HS-27A (cell line): ENCODE measurements at places on chromosomes 12 and 14.

DNA sequence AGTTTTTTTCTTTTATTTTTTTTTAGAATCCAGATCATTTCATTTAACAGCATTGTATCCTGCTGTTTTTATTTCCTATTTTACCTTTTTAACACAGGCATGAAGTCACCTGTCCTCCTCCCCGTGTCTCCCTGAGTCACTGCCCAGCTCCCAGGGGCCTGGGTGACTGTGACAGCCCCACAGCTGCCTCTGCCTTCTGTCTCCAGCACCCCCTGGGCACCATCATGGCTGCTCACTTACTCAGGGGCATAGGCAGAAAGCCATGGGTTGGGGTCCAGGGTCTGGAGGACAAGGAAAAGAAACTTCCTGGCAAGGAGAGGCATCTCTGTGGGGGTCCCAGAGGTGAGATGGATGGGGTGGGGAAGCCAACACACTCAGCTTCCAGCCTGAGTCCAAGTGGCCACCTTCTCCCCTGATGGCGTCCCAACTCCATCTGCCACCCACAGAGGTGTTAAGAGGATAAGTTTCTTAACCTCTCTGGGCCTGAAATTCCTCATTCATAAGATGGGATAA lies 25.3 kb downstream of the TMEM63C start:
- DNase-seq = no peak

- DNase-seq = peak; percentile 19
Observed at GRCh38 chr14:73491256-73492042, 716 bp downstream of the RIOX1 start.

GRCh38 chr12:1594006-1594260 lies 448 bp downstream of the FBXL14 start:
- DNase-seq = no peak

DNA sequence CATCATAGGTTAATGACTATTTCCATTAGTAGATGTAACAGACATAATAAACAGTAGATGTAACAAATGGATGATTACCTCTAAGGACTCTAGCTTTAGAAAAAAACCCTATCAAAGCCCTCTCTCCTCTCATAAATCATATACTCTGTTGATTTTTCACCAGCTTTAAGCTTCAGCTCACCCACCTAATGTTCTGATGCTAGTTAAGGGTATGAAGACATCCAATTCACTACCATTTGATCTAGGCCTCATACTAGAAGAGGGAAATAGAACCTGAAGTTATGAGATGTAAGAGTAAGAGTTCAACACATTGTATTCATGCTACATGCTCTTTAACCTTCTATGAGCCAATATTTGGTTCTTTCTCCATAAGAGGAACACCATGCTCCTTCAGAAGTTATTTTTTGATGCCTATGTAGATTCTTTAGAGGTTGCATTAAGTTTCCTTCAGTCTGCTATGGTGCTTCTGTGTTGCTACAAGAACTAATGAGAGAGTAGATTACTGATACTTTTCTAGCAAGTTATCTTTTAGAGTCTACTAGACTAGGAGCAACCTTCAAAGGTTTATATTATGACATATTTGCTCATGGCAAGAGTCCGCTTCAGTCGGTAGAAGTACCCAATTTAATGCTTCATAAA lies 16.0 kb downstream of the A2M start:
- no peak for DNase-seq

GRCh38 chr14:66398437-66398836 lies 87.7 kb upstream of the CCDC196 start:
- DNase-seq = no peak

DNA sequence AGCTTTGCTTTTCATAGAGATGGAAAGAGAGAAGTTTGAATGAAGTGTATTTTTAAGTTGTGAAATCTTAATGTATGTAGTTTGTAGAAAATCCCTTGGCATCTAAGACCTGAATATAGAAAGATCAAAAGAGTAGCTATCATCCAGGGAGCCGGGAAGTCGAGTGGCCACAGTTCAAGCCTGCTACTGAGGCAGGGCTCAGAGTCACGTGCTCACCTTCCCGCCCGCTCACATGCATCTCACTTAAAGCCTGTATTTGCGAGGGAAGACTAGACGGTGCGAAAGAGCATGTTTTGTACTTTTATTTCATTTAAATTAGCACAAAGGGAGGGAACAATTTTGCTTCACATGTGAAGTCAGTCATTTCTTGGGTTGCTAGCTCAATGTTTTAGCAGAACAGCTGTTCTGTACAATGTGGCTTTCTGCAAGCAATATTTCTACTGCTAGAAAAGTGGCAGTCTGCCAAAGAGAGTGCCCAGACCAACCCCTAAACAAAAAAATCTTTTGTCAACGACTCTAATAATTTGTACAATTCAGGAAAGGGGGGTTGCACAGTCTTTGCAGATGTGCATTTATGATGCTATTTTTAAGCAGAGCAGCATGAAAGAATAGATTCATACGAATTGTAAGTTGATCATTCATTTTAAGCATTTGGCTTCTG lies 290.7 kb downstream of the NPAS3 start:
- DNase-seq = no peak

DNA sequence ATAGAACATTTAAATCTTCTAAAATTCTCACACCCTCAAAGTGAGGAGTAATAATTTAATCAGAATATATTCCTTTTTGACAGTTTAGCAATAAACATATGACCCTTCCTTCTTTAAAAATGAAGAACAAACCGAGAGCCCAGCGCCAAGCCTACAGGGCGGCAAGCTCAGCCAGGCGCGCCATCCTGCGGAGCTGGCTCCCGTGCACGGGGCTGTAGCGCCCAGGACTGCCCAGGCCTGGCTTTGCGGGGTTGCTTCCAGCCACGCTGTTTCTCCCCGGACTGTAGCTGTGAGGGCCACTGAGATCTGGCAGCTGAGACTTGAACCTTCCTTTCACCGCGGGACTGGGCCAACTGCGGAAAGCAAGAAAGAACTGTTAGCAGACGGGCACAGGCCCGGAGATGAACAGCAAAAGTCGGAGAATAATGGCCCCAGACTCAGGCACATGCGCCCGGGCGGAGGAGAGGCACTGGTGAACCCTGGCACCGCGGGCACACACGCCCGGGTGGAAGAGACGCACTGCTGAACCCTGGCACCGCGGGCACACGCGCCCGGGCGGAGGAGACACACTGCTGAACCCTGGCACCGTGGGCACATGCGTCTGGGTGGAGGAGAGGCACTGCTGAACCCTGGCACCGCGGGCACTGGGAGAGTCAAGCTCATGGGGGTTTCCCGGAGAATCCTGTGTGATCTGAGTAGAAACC lies 16.6 kb downstream of the PGAM5 start:
- no peak for DNase-seq

- no peak for DNase-seq
Observed at GRCh38 chr14:70045844-70046535, 142.8 kb downstream of the SLC8A3 start.

GRCh38 chr12:2535583-2536204 lies 259.1 kb upstream of the FKBP4 start:
- no peak for DNase-seq

DNA sequence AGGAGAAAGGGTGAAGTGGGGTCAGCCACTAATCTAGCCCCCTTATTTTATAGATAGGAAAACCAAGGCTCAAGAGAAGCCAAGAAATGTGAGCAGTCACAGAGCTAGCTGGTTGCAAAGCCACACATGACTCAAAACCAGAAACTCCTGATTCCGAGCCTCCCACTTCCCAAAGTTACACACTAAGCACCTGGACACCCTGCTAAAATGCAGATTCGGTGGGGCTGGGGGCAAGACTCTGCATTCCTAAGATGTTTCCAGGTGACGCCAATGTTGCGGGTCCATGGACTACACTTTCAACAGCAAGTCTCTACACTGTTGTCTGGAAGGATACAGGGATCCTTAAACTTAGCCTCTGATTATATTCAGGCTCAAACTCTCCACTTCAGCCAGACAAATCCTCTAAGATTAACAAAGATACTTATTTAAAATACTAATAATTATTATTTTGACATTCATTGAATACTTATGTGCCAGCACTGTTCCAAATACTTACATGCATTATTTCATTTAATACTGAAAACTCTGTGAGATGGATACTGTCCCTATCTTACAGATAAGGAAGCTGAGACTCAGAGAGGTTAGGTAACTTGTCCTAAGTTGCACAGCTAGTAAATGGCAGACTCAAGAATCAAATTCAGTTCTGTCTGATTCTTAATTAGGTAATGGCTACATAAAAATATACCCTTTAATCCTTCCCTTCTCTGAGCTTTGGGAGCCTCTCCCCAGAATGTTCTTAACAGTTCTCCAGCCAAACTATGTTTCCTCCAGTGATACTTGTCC lies 81.4 kb downstream of the CRACR2A start:
- DNase-seq = no peak

GRCh38 chr14:22542360-22542759 lies 46.7 kb downstream of the DAD1 start:
- no peak for DNase-seq

GRCh38 chr12:69163681-69164362 lies 75.5 kb upstream of the CPSF6 start:
- no peak for DNase-seq

GRCh38 chr12:106309671-106310505 lies 7.4 kb downstream of the TCP11L2 start:
- no peak for DNase-seq

DNA sequence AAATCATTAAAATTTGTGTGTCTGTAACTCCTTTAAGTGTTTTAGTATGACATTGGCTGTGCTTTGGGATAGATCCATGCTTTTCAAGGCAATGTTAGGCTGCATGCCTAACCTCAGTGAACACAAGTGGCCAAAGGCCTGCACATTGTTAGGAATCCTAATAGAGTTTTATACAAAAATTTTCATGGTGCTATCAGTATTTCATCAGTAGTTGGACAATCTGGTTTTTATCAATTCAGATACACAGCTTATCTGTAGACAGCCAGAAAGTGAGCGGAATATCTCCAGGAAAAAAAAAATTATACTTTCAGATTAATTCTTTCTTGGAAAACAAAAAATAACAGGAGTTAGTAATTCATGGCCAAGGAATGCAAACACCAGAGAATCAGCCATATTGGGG lies 324.0 kb upstream of the PDE3A start:
- no peak for DNase-seq

GRCh38 chr12:75935539-75936242 lies 95.9 kb downstream of the PHLDA1 start:
- DNase-seq = no peak

- no peak for DNase-seq
Observed at GRCh38 chr12:67920413-67920812, 68.8 kb upstream of the IFNG-AS1 start.

DNA sequence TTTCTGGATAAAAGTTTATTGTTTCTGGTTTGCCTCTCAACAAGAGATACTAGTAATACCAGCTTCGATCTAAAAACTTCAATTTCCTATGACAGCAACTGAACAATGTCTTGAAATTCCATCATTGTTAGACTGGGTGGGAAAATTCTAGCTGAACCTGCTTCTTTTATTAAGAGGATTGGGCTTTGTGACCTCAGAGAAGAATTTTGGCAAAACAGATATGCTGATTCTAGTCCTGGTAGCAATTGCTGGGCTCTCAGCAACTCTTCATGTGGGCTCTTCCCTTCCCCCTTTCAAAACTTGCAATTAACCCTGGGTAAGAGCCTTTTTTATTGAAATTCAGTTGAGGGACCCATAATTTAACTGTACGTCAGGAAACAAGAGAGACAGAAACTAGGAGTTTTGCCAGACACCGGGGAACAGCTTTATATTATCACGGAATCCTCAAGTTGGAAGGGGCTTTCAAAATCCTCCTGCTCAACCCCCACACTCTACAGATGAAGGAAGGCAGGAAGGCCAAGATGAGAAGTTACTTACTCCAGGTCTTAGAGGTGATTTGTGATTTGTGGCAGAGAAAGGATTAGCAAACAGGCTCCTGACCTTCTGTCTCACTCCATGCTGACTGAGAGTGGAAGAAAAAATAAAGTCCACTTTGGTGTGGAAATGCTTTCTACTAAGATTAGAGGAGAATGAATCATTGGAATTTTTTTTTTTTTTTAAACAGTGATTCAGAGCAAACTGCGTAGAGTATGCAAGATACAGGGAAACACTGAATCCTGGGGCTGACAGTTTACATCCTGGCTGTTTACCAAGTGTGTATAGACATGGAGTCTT lies 239.0 kb upstream of the ATP2B1 start:
- DNase-seq = peak; percentile 73

DNA sequence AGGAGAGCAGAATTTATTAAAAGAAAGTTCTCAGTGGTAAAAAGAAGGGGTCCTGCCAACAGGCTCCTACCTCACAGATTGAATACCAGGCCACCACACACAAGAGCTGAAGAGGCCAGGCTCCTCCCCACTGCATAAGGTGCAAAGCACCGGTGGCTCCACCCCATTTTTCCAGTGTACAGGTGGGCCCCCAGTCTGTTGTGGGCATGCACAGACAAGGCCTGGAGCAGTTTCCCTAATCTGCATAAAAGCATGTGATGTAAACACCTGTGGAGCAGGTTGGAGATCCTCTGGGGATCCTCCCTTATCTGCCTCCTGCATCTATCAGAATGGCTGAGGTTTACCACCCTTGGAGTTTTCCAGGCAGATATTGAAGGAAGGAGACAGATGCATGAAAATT lies 45.7 kb upstream of the PDZRN4 start:
- DNase-seq = no peak

- DNase-seq = no peak
Observed at GRCh38 chr14:51369814-51370213, 129.8 kb downstream of the TMX1 start.

DNA sequence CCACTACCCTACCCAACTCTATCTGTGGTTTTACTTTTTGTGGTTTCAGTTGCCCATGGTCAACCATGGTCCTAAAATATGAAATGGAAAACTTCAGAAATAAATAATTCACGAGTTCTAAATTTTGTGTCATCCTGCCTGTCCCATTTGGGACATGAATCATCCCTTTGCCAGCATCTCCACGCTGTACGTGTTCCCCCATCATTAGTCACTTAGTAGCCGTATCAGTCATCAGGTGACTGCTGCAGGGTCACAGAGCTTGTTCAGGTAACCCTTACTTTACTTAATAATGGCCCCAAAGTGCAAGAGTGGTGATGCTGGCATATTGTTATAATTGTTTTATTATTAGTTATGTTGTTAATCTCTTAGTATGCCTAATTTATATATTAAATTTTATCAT lies 209.9 kb downstream of the ITPR2 start:
- DNase-seq = no peak

DNA sequence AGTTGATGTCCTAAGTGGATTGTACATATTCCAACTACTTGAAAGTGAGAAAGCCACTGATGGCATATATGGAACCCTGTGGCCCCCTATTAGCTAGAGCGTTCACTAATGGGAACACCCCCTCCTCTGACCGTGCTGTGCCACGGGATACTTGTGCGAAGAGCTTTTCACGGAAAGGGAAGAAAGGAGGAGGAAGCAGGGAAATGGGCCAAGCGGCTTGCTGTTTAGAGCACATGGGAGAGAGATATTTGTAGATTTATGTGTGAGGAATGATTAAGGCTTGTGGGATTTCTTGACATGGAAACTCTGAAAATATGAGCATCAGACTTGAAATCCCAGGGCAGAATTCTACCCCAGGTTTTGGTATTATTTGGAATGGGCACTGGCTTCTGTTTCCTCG lies 129.9 kb downstream of the PRMT8 start:
- DNase-seq = no peak

GRCh38 chr12:114445401-114446323 lies 39.7 kb upstream of the TBX5 start:
- no peak for DNase-seq
